Activated B cell treated with CpG ODN at 0.5 μM for 24 hours (primary cell): ENCODE measurements at places on chromosomes 4 and X.

GRCh38 chrX:18146954-18147353 lies 73.7 kb downstream of the BEND2 start:
- no peak for DNase-seq
- no peaks in the 10 kb centered on the region for H3K4me1 ChIP-seq
- H3K27me3 ChIP-seq = no peaks in the 10 kb centered on the region
- no peak overlapping the region for H3K4me3 ChIP-seq
- H3K27ac ChIP-seq = no peak overlapping the region
- H3K36me3 ChIP-seq = no peaks in the 10 kb centered on the region

- H3K36me3 ChIP-seq = no peaks in the 10 kb centered on the region
- no peak overlapping the region for H3K4me3 ChIP-seq
- no peaks in the 10 kb centered on the region for H3K4me1 ChIP-seq
- DNase-seq = no peak
- H3K27ac ChIP-seq = no peak overlapping the region
Observed at GRCh38 chr4:127239902-127240763, 392.6 kb upstream of the INTU start.

DNA sequence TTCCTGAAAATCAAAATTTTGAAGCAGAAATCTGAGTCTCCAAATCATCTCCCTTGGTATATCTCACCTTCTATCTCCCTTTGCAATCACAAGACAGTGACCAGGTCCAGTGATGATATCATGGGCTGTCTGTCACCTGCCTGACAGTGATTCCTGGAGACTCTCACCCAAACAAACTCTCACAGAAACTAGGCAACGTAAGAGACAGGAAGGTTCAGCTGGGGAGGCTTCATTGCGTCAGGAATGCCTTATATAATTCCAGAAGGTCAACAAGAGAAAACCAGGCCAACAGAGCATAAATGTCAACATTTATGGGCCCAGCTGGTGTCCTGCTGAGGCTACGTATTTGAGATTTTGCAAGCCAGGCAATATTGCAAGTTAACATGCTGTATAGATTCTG lies 412.7 kb downstream of the KCNIP4 start:
- H3K4me1 ChIP-seq = no peaks in the 10 kb centered on the region
- no peak for DNase-seq

GRCh38 chr4:151573474-151573873 lies 164.5 kb downstream of the FHIP1A start:
- no peaks in the 10 kb centered on the region for H3K36me3 ChIP-seq
- DNase-seq = no peak
- no peak overlapping the region for H3K27ac ChIP-seq
- no peak overlapping the region for H3K4me3 ChIP-seq
- H3K27me3 ChIP-seq = peaks cover 9% of the 10 kb centered on the region

- no peaks in the 10 kb centered on the region for H3K4me1 ChIP-seq
- H3K4me3 ChIP-seq = no peak overlapping the region
- no peak overlapping the region for H3K27ac ChIP-seq
- H3K27me3 ChIP-seq = no peaks in the 10 kb centered on the region
- peaks cover 24% of the 10 kb centered on the region for H3K36me3 ChIP-seq
Observed at GRCh38 chr4:143225167-143225566, 40.5 kb downstream of the USP38 start.

GRCh38 chrX:44937606-44938005 lies 64.6 kb downstream of the KDM6A start:
- no peak overlapping the region for H3K27ac ChIP-seq
- H3K36me3 ChIP-seq = no peaks in the 10 kb centered on the region
- DNase-seq = no peak
- no peaks in the 10 kb centered on the region for H3K27me3 ChIP-seq

- H3K36me3 ChIP-seq = peaks cover 3% of the 10 kb centered on the region
- H3K27ac ChIP-seq = no peak overlapping the region
- H3K27me3 ChIP-seq = no peaks in the 10 kb centered on the region
- no peak for DNase-seq
- peaks cover 2% of the 10 kb centered on the region for H3K4me1 ChIP-seq
Observed at GRCh38 chr4:25424539-25425228, 47.6 kb downstream of the ANAPC4 start.

GRCh38 chrX:636981-637659 lies 6.5 kb downstream of the SHOX start:
- H3K4me3 ChIP-seq = no peak overlapping the region
- peaks cover 4% of the 10 kb centered on the region for H3K4me1 ChIP-seq
- no peak for DNase-seq
- H3K27ac ChIP-seq = no peak overlapping the region
- H3K27me3 ChIP-seq = peaks cover 52% of the 10 kb centered on the region

GRCh38 chrX:85084770-85085393 lies 81.2 kb downstream of the APOOL start:
- peaks cover 40% of the 10 kb centered on the region for H3K36me3 ChIP-seq
- no peak for DNase-seq
- H3K27me3 ChIP-seq = no peaks in the 10 kb centered on the region
- no peaks in the 10 kb centered on the region for H3K4me1 ChIP-seq

DNA sequence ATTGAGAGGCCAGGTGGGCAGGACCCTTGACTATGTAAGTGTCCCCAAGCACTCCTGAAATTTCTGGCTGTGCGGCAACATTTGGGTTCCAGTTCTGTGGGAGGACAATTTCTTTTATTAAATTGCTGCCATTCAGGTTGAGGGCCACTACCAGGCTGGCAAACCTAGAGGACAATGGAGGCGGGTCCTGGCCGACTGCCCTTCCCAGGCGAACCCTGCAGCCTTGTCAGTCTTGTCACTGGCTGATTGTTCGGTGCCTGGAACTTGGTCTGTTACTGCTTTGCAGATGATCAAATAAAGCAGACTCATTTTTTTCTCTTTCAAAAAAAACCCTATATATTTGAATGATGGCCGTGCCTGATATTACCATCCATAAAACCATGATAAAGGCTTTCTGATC lies 6.6 kb upstream of the TMEM128 start:
- H3K27me3 ChIP-seq = peaks cover 9% of the 10 kb centered on the region
- H3K27ac ChIP-seq = no peak overlapping the region
- DNase-seq = no peak
- no peak overlapping the region for H3K4me3 ChIP-seq
- H3K4me1 ChIP-seq = no peaks in the 10 kb centered on the region

DNA sequence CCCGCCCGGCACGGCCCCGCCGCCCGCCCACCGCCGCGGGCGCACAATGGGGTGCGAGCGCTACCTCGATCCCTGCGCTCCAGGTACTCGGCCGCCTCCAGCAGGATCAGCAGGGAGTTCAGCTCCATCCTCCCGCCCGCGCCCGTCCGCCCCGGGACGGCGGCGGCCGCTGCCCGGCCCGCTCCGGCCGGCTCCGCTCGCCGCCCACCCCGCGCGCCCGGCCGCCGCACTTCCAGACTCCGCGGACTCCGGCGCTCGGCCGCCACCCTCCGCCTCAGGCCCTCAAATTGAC lies at the start of gene MXD4:
TSS of gene MXD4 (minus strand) at position 257 of the 292 bp plus-strand sequence. CDS start at position 128, 129 bp downstream.
- no peaks in the 10 kb centered on the region for H3K27me3 ChIP-seq
- H3K36me3 ChIP-seq = peaks cover 8% of the 10 kb centered on the region
- H3K4me1 ChIP-seq = peaks cover 23% of the 10 kb centered on the region
- peak within 1 kb of the TSS; percentile 78 for H3K4me3 ChIP-seq
- peak within 1 kb of the TSS; percentile 85 for H3K27ac ChIP-seq

DNA sequence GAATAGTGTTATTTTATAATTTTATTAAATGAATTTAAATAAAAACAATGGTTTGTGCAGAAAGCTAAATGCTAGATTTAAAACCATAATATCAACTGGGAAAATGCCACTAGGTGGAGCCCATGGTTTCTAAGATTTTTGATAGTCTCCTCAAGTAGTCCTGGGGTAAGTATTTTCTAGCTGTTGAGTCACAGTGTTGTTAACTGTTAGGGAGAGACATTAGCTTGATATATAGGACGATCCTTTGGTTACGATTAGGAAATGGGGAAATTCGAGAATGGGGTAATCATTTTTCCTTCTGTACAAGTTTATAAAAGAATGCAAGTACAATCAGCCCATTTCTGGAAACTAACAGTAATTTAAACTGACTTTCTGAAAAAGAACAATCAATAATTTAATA lies 378.4 kb downstream of the ANKRD50 start:
- H3K27me3 ChIP-seq = no peaks in the 10 kb centered on the region
- H3K27ac ChIP-seq = no peak overlapping the region
- no peak for DNase-seq
- no peak overlapping the region for H3K4me3 ChIP-seq
